Muscle of arm (tissue), 14 donors: ENCODE measurements at places on chromosomes 3 and 15. TPM values are rescaled to one million over a fixed set of nuclear protein-coding genes. Genes with fewer than 3 reads are reported as not detected.

The SHC4 gene
- polyA plus RNA-seq, result 2.4 TPM

The KLHL6 gene
- polyA plus RNA-seq, result 2.3 TPM

The MESP2 gene
- not detected for polyA plus RNA-seq

The GOLGA6L10 gene
- polyA plus RNA-seq, result 4.0 TPM

The CFAP92 gene
- 1.2 TPM for polyA plus RNA-seq

The ZPLD1 gene
- polyA plus RNA-seq, result not detected

The GUCA1C gene
- not detected for polyA plus RNA-seq

The ROBO1 gene
- 48.9 TPM for polyA plus RNA-seq

The ZNF774 gene
- polyA plus RNA-seq, result 2.7 TPM

DNA sequence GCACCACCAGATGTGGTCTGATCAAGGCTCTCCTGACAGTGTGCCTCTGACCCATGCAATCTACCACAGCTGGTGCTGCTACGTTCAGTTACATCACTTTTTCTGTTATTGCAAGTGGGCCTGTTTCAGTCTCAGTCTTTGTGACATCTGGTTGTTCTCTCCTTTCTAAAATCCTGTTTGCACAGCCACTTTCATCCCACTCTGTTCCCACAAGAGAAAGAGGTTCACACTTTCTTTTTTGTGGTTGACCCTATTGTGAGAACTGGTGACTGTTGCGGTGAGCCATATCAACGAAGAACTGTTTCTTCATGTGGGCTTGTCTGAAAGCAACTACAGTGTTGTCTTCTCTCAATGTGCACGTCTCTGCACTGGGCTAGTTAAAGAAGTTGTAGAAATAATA lies 342.8 kb upstream of the ARPP21 start:
- no peak for DNase-seq

- no peak for DNase-seq
Measured at GRCh38 chr3:121152573-121152972, 244.6 kb downstream of the STXBP5L start.

DNA sequence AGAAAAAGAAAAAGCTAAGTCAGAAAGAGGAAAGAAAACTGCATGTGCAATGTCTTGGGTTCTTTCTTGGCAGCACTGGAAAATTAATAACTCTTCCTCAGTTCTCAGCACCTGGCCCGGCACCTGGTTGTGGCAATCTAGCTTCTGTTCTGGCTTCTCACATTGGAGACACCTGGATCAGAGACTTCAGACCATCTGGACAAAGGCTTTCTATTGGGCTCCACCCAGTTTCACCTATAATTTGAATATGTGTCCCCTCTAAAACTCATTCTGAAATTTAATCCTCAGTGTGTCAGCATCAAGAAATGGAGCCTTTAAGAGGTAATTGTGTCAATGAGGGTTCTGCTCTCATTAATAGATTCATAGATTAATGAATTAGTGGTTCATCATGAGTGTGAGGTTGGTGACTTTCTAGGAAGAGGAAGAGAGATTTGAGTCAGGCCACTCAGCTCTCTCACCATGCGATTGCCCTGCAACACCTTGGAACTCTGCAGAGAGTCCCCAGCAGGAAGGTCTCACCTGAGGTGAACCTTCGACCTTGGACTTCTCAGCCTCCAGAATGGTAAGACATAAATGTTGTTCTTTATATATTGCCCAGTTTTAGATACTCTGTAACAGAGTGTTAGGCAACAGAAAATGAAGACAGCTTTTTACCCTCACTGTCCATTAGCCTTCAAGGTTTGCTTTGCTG lies 679.9 kb downstream of the NTRK3 start:
- DNase-seq, result no peak

GRCh38 chr15:52337198-52337853 lies 41.7 kb upstream of the MYO5C start:
- DNase-seq, result no peak

GRCh38 chr3:128504963-128505730 lies 12.1 kb upstream of the GATA2 start:
- no peak for DNase-seq

DNA sequence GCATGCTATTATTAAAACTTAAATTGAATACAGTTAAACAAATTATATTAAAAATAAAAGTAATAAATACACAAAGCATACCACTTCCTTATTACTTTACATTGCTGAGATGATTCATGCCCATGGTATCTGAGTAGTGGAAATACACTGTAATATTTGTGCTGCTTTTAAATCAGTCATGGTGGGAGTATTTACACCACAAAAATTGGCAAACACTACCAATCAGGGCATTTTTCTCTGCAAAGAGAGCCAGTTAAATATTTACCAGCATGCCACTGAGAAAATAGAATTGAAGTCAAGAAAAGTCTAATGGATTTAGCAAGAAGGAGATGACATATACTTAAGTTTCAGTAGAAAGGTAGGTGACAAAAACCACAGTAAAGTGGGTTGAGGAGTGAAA lies 19.6 kb downstream of the PPARG start:
- no peak for DNase-seq

DNA sequence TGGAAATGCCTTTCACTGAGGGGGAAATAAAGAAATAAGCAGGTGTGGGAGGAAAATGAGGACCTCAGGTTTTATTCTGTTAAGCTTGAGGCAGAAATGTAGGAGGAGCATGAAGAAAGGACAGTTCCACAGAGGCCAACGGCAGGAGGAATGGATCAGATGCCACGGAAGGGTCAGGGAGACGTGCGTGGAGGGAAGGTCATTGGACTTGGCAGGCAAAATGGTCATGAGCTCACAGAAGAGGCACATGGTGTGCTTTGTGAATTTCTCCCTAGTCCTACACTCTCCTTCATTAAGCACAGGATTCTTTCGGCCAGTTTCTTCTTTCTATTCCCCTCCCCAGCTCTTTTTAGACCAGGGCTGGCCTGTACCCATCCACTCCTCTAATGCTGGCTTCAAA lies 32.5 kb upstream of the THSD4 start:
- no peak for DNase-seq

DNA sequence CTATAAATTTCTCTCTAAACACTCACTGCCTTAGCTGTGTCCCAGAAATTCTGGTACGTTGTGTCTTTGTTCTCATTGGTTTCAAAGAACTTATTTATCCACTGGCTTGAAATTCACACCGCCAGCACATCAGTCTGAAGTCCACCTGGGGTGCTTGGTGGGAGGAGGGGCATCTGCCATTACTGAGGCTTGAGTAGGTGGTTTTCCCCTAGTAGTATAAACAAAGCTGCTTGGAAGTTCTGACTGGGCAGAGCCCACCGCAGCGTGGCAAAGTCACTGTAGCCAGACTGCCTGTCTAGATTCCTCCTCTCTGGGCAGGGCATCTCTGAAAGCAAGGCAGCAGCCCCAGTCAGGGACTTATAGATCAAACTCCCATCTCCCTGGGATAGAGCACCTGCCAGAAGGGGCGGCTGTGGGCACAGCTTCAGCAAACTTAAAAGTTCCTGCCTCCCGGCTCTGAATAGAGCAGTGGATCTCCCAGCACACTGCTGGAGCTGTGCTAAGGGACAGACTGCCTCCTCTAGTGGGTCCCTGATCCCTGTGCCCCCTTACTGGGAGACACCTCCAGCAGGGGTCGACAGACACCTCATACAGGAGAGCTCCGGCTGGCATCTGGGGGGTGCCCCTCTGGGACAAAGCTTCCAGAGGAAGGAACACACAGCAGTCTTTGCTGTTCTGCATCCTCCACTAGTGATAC lies 114.1 kb downstream of the SUCLG2 start:
- DNase-seq, result no peak
